ENCODE measurements at places on chromosomes 5 and 9. TPM values are rescaled to one million over a fixed set of nuclear protein-coding genes. Genes with fewer than 3 reads are reported as not detected.

GRCh38 chr9:112540800-112541199 lies 54.2 kb downstream of the KIAA1958 start:
- DNase-seq = no peak

GRCh38 chr9:26324786-26325443 lies 567.7 kb downstream of the CAAP1 start:
- no peak for DNase-seq

SLC34A3 gene
- total RNA-seq = not detected

MED22 gene
- total RNA-seq = 21.9 TPM

- no peak for DNase-seq
These were observed 7.7 kb upstream of the GCNT1 start for GRCh38 chr9:76451234-76451633.

GRCh38 chr9:6984941-6985578 lies 227.3 kb downstream of the KDM4C start:
- DNase-seq = no peak

- no peak for DNase-seq
These were observed 39.1 kb downstream of the DENND4C start for GRCh38 chr9:19269582-19269981.

MPDZ gene
- total RNA-seq = 40.9 TPM

NR3C1 gene
- 17.9 TPM for total RNA-seq

All from glomerular endothelial cell (primary cell).